T-helper 17 cell (primary cell): ENCODE measurements at places on chromosomes 1 and 21. TPM values are rescaled to one million over a fixed set of nuclear protein-coding genes. Genes with fewer than 3 reads are reported as not detected.
A peak's percentile ranks its signal among the peaks of the same experiment; 100 is the strongest.

DNA sequence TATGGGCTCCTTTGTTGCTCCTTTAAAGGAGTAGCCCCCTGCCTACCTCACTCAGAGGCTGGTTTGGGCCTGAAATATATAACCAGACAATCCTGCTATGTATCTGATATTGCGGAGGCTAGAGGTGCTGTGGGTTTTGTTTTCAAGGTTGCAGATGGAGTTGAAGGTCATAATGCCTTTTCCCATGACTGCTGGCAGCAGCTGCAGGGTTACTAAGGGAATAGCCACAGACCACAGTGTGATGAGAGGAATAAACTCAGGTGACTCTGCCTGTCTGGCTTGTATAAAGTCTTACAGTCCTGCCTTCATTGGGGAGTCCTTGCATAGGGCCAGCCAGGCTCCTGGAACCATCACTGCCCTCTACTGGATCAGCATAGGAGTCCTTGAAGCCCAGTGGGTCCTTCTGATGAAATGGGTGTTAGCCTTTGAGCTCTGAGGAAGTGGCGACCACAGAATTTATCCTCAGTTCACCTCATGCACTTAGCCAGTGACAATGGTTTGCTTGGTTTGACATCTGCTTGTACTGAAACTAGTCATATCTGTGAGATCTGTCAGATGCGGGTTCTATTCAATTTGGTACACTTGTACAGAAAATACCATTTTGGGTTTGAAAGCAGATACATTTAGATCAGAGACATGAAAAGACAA lies 174.4 kb upstream of the HMCN1 start:
- no peaks in the 10 kb centered on the region for H3K27me3 ChIP-seq
- DNase-seq, result peak; percentile 34
- peaks cover 40% of the 10 kb centered on the region for H3K4me1 ChIP-seq
- H3K4me3 ChIP-seq, result peak overlapping the region; percentile 19
- H3K36me3 ChIP-seq, result peaks cover 4% of the 10 kb centered on the region
- peak overlapping the region; percentile 98 for H3K27ac ChIP-seq

- no peak overlapping the region for H3K4me3 ChIP-seq
- peaks cover 10% of the 10 kb centered on the region for H3K4me1 ChIP-seq
These were observed 69.6 kb upstream of the KRTAP19-8 start for GRCh38 chr21:31107871-31108270.

DNA sequence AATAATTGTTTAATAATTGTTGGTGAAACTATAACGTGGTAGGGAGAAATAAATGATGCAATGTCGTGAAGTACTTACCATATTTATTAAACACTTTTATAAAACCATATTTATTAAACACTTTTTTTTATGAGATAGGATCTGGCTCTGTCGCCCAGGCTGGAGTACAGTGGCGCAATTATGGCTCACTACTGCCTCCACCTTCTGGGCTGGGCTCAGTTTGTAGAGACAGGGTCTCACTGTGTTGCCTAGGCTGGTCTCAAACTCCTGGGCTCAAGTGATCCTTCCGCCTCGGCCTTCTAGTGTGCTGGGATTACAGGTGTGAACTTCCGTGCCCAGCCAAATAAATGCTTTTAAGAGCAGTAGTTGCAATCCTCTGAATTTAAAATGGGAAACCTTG lies 76.0 kb upstream of the PGD start:
- H3K27me3 ChIP-seq, result no peaks in the 10 kb centered on the region
- H3K36me3 ChIP-seq, result peaks cover 7% of the 10 kb centered on the region
- H3K4me3 ChIP-seq, result no peak overlapping the region
- peaks cover 8% of the 10 kb centered on the region for H3K4me1 ChIP-seq
- DNase-seq, result no peak

The TMCO4 gene
- 18.6 TPM for total RNA-seq

The LORICRIN gene
- not detected for total RNA-seq

The PRPF38B gene
- total RNA-seq, result 124 TPM

DNA sequence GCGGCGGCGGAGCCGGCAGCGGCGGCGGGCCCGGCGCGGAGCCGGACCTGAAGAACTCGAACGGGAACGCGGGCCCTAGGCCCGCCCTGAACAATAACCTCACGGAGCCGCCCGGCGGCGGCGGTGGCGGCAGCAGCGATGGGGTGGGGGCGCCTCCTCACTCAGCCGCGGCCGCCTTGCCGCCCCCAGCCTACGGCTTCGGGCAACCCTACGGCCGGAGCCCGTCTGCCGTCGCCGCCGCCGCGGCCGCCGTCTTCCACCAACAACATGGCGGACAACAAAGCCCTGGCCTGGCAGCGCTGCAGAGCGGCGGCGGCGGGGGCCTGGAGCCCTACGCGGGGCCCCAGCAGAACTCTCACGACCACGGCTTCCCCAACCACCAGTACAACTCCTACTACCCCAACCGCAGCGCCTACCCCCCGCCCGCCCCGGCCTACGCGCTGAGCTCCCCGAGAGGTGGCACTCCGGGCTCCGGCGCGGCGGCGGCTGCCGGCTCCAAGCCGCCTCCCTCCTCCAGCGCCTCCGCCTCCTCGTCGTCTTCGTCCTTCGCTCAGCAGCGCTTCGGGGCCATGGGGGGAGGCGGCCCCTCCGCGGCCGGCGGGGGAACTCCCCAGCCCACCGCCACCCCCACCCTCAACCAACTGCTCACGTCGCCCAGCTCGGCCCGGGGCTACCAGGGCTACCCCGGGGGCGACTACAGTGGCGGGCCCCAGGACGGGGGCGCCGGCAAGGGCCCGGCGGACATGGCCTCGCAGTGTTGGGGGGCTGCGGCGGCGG lies 1.0 kb downstream of the ARID1A start:
- no peak overlapping the region for H3K27ac ChIP-seq
- H3K4me3 ChIP-seq, result no peak overlapping the region
- H3K4me1 ChIP-seq, result peaks cover 21% of the 10 kb centered on the region
- H3K36me3 ChIP-seq, result no peaks in the 10 kb centered on the region
- peak; percentile 58 for DNase-seq
- H3K27me3 ChIP-seq, result no peaks in the 10 kb centered on the region

The LIPI gene
- not detected for total RNA-seq

- H3K36me3 ChIP-seq, result no peaks in the 10 kb centered on the region
- peaks cover 37% of the 10 kb centered on the region for H3K4me1 ChIP-seq
- no peak for DNase-seq
- H3K27me3 ChIP-seq, result no peaks in the 10 kb centered on the region
- H3K27ac ChIP-seq, result peak overlapping the region; percentile 99
These were observed 15.5 kb upstream of the RNF19B start for GRCh38 chr1:32980080-32980479.

DNA sequence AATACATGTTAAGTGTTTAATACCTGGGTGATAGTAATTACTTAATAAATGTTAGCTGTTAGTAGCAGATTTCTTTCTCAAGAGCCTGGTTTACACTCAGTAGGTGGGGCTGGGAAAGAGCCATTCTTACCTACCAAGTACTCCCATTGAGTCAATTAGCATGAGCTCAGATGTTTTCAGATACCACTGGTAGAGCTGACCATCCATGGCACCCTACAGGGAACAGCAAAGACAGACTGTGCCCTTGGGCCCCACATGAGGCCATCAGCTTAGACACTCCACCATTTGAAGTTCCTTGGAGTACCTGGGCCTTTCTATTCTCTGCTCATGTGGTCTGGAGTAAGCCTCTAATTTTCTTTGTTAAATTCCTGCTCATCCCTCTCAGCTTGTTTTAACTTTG lies 179.3 kb downstream of the CACNA1E start:
- no peak overlapping the region for H3K27ac ChIP-seq
- H3K4me1 ChIP-seq, result no peaks in the 10 kb centered on the region
- no peaks in the 10 kb centered on the region for H3K36me3 ChIP-seq
- peaks cover 19% of the 10 kb centered on the region for H3K27me3 ChIP-seq

The ADGRB2 gene
- 1.0 TPM for total RNA-seq

GRCh38 chr21:38984982-38985567 lies 179.3 kb downstream of the ETS2 start:
- H3K36me3 ChIP-seq, result peaks cover 6% of the 10 kb centered on the region
- H3K27ac ChIP-seq, result no peak overlapping the region
- peaks cover 5% of the 10 kb centered on the region for H3K4me1 ChIP-seq
- no peak for DNase-seq
- H3K27me3 ChIP-seq, result peaks cover 84% of the 10 kb centered on the region

GRCh38 chr1:12146343-12147112 lies 20.3 kb upstream of the TNFRSF1B start:
- H3K27me3 ChIP-seq, result no peaks in the 10 kb centered on the region
- H3K4me1 ChIP-seq, result peaks cover 59% of the 10 kb centered on the region
- H3K4me3 ChIP-seq, result peak overlapping the region; percentile 68
- no peak for DNase-seq
- peak overlapping the region; percentile 96 for H3K27ac ChIP-seq
- no peaks in the 10 kb centered on the region for H3K36me3 ChIP-seq

DNA sequence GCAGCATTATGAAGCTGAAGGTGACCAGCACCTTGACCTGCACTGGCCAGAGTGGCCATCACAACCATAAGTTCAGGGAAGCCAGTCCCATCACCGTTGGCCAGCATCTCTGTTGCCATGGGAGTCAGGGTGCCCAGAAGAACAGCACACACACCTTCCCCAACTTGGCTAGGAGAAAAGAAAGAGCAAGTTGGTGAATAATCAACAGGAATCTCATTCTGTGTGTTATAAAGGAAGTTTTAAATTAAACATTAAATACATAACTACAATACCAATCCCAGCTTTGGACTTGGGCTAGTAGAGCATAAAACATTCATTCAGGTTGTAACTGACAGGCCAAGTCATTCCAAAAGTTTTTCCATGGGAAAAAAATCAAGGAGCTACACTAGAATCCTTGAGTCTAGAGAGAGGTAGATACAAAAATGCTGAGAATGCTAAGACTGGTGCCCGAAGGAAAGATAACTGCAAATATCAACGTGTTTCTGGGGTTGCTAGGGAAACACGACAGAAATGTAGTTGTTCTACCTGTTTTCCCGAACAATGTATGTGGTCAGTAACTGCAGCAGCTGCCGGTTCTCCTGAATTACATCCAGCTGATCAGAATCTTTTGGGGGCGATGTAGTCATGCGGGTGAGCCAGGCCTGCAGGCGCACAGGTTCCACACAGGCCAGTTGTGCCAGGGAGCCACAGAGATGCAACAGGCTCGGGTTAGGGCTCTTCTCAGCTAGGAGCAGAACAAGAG lies 45.6 kb downstream of the UBR4 start:
- H3K27me3 ChIP-seq, result no peaks in the 10 kb centered on the region
- peaks cover 2% of the 10 kb centered on the region for H3K4me1 ChIP-seq
- H3K4me3 ChIP-seq, result no peak overlapping the region
- H3K27ac ChIP-seq, result no peak overlapping the region

- no peaks in the 10 kb centered on the region for H3K27me3 ChIP-seq
- DNase-seq, result no peak
- no peaks in the 10 kb centered on the region for H3K4me1 ChIP-seq
- H3K4me3 ChIP-seq, result no peak overlapping the region
These were observed 109.7 kb upstream of the SYT6 start for GRCh38 chr1:114263343-114263742.

DNA sequence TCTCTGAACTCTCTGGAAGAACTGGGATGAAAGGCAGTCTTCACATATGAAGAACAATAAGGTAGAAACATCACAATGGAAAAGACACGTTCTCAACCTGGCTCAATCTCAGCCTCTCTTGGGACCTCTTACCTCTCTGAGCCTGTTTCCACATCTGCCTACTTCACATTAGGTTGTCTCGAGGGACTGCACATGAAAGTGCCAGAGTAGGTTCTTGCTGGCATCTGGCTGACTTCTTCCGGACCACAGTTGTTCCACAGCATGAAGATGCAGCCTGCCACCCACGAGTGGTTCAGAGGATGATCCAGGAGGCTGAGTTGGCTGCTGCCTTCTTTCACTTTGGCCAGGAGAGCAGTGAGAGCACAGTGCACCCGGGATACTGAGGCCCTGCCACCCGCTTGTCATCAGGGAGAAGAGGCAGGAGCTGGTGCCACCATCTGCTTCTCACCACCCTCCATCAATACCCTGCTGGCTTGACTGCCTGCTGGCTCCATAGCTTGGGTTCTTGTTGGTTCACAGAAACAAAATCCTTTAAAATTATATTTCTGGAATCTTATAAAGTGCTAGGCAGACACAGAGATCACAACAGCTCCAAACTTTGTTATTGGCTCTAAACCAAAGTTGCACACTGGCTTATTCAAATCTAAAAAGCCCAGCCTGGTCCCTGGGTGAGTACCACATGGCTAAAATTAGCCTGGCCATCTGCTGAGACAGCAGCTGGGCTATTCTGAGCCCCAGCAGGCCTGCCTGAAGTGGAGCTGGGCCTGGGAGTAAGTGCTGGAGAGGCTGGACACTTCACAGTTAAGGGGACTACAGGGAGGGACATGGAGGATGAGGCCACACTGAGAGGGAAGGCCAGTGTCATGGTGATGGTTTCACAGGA lies 46.9 kb upstream of the LIN9 start:
- no peak for DNase-seq
- peaks cover 4% of the 10 kb centered on the region for H3K4me1 ChIP-seq
- H3K27me3 ChIP-seq, result no peaks in the 10 kb centered on the region

GRCh38 chr1:21794656-21795055 lies 11.7 kb upstream of the USP48 start:
- H3K4me1 ChIP-seq, result peaks cover 8% of the 10 kb centered on the region
- peaks cover 3% of the 10 kb centered on the region for H3K36me3 ChIP-seq
- H3K4me3 ChIP-seq, result no peak overlapping the region
- no peak overlapping the region for H3K27ac ChIP-seq
- no peak for DNase-seq

GRCh38 chr1:53615101-53615500 lies 123.9 kb downstream of the GLIS1 start:
- DNase-seq, result no peak
- no peaks in the 10 kb centered on the region for H3K36me3 ChIP-seq
- H3K27ac ChIP-seq, result no peak overlapping the region
- H3K27me3 ChIP-seq, result no peaks in the 10 kb centered on the region
- no peaks in the 10 kb centered on the region for H3K4me1 ChIP-seq

The AQP10 gene
- total RNA-seq, result 8.9 TPM

The THEM4 gene
- 57.3 TPM for total RNA-seq

The TNFRSF4 gene
- 94.7 TPM for total RNA-seq

The XCL1 gene
- total RNA-seq, result not detected

DNA sequence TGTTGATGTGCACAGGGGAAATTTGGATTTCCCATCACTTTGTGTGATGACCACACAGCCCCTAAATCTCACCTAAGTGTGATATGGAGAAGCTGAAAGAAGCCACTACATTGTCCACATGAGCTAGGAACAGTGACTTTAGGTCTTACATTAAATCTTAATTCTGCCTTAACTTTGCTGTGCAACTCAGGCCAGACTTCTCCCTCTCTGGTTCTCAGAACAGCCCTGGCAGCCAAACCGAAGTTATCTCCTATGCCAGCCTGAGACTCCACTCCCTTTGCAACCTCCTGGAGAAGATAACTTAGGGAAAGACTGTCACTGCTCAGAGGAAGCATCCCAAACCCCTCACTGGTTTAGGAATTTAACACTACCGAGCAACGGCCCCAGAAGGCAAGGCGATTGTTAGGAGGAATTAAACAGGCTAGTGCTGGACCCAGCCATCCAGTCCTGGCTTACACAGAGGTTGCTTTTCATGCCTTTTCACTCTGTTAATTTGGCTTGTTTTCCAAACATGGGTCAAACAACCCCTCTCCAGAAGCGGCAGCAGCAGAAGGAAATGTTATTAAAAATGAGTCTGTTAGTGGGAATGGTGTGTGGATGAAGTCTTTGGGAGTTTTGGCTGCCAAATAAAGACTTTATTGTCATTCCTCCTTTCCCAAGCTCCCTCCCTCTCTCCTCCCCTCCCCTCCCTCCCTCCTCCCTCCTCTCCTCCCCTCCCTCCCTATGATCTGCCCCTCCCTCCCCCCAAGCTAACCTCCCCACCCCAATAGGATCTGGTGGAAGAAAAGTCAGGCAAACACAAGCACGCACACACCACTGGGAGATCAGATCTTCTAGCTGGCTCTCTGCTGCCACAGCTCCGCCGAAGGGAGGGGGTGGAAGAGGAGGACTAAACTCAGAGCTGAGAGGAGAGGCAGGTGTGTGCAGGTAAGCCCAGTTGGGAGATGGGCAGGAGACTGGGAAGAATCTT lies at the start of gene PRELP:
TSS of gene PRELP (plus strand) at position 795 of the 970 bp plus-strand sequence. CDS start 7,379 bp downstream, outside the sequence.
- H3K4me1 ChIP-seq, result peaks cover 5% of the 10 kb centered on the region
- peaks cover 47% of the 10 kb centered on the region for H3K27me3 ChIP-seq
- H3K4me3 ChIP-seq, result no peak within 1 kb of the TSS
- H3K27ac ChIP-seq, result no peak within 1 kb of the TSS
- DNase-seq, result no peak
